ENCODE measurements at places on chromosomes 11 and 22.

- peak; percentile 53 for DNase-seq
Observed at GRCh38 chr22:39174498-39175352, 22.2 kb upstream of the CBX7 start.

DNA sequence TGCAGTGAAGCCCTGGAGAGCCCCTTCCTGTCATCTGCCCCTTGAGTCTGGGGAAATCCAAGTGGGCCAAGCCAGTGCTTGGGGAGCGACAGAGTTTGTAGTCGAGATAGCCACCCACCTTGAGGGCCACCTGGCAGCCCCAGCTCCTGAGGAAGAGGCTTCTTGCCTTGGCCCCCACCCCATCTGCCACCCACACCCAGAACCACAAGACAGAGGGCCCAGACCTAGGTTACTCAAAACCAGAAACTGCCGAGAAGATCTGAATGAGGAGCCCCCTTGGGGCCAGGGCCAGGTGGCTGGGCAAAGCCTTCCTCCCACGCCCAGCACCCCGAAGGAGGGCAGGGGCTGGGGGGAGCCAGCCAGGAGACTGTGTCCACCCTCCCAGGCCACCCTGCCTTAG, 18.8 kb upstream of the PRR5 start:
- no peak for DNase-seq

DNA sequence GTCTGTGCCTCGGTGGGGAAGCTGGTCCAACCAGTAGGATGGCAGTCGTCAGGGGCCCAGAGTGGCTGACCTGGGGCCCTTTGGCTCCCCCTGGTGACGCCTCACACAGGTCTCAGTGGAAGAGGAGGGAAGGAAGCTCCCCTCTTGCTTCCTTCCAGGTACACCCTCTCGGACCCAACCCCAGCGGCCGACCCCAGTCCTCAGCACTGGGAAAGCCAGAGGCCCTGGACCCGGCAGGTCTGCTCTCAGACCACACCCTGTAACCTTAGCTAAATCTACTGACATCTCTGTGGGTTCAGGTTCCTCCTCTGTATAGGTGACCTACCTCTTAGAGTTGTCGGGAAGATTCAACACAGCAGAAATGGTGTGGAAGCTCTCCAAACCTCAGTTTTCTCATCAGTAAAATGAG, 3.4 kb upstream of the SCUBE1 start:
- DNase-seq = peak; percentile 57

DNA sequence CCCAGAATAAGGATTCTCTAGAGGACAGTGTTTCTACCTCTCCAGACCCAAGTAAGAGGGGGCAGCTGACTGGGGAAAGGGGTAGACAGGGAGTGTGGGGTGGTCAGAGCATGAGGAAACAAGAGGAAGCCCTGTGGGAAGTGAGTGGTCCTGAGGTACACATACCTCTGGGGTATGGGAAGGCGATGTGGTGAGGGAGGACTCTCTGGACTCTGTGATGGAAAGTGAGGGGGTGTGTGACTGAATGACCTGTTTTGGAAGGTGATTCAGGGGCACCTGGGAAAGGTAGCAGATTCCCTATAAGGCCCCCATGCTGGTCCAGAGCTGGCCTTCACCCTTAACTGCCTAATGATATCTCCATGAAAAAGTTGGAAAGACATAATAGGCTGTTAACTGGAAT, 80.1 kb downstream of the DEPDC5 start:
- no peak for DNase-seq

GRCh38 chr11:128324531-128325141, 262.7 kb downstream of the ETS1 start:
- DNase-seq = no peak

DNA sequence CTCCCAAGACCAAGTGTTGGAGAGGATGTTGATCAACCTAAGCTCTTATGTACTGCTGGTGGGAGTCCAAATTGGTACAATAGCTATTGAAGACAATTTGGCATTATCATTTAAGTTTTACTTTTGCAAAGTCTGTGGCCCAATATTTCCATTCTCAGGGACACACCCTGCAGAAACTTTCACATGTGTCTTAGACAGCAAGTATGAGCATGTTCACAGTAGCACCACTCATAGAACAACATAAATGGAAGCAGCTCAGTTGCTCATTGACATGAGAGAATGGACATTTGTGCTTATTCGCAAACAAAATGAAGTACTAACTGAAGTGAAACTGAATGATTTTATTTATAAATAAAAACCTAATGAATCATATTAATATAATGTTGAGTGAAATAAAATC, 135.5 kb downstream of the NOX4 start:
- DNase-seq = no peak

DNA sequence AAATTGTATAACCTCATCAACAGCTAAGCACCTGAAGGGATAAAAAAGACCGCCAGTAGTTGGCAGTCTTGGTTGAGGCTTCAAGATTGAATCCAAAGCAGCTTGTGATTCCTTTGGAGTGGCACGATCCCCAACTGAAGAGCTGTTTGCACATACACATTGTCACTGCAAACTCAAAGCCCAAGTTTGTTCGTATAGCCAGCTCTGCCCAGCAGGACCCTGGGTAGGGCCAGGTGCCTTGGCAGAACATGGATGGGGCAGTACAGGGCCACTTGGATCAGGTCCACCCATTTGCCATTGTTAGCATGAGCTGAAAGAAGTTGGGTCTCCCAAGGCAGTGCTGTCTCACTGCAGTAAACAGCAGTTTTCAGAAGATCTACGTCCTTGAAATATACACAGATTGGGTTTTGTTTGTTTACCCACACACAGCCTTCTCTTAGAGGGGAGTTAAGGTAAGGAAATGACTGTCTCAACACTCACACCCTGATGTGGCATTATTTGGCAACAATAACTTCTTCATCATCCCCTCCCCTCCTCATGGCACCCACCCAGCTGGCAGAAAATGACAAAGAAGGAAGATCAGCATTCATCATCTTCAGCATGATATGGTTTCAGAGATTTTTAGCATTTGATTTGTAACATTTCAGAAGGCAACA, 132.9 kb downstream of the COMMD9 start:
- no peak for DNase-seq

GRCh38 chr22:22343581-22344296, 99.2 kb downstream of the VPREB1 start:
- DNase-seq = no peak

Data from prostate gland (tissue), 2 donors.